ENCODE measurements at places on chromosomes 3 and 15.

DNA sequence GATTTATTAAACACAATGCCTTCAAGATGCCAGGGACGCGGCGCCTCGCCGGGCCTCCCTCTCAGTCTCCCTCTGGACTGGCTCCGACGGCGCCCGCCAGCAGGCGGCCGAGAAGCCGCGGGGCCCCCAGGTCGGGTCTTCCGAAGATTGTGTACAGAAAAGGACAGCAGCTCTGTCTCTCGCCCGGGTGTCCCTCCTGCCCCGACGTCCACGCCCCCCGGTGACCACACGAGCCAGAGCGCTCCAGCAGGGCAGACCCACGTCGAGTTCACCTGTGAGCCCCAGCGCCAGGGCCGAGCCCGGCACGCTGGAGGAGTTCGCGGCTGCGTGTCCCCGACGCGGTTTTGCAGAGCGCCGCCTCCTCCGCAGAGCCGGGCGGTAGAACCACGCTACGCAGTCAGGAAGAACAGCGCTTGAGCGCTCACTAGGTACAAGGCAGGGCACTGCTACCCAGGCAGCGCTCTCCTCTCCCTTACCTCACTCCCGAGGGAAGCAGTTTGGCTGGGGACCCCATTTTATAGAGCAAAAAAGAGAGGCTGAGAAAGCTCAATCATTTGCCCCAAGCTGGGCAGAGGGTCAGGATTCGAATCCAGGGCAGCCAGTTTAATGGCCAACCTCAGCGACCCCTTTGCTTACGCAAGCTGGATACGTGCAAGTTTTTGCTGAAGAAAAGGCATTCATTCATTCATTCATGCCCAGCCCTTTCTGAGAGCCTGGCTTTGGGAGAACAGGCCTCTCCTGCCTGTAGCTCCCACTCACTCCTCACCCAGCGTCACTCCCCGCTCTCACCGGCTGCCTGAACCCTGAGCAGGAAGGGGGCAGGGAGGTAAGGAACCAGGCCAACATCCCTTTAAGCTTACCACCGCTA, 3.0 kb upstream of the TLE3 start:
- DNase-seq: peak; percentile 27

- DNase-seq: no peak
Measured at GRCh38 chr15:92095693-92096092, 242.2 kb downstream of the SLCO3A1 start.

GRCh38 chr15:79430901-79431635, 1.1 kb upstream of the MINAR1 start:
- no peak for DNase-seq

- peak; percentile 52 for DNase-seq
Measured at GRCh38 chr15:57866149-57866736, 159.7 kb downstream of the POLR2M start.

DNA sequence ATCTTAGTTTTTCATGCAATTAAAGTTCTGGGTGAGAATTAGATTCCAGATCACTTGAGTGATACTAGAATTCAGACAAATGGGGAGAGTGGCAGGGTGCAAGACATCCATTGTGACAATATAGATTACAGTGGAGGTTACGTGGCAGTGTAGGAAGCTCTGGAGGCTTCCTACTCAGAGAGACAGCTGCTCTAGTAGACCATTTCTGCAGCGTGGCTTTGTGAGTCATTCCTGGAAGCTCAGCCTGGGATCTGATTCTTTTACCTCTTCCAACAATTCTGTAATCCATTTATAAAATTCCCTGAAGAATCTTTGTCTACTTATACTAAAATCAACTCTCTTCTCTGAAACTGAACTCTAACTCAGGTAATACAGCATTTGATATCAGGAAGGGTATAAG, 90.4 kb upstream of the ASB14 start:
- DNase-seq: no peak

DNA sequence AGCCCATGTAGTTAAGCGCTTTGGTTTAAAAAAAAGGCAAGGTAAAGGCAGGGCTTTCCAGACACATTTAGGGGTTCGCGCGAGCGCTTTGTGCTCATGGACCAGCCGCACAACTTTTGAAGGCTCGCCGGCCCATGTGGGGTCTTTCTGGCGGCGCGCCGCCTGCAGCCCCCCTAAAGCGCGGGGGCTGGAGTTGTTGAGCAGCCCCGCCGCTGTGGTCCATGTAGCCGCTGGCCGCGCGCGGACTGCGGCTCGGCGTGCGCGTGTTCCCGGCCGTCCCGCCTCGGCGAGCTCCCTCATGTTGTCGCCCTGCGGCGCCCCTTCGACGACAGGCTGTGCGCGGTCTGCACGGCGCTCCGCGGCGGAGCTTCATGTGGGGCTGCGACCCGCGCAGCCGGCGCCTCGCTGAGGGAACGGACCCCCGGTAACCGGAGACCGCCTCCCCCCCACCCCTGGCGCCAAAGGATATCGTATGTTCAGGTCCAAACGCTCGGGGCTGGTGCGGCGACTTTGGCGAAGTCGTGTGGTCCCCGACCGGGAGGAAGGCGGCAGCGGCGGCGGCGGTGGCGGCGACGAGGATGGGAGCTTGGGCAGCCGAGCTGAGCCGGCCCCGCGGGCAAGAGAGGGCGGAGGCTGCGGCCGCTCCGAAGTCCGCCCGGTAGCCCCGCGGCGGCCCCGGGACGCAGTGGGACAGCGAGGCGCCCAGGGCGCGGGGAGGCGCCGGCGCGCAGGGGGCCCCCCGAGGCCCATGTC, 927 bp downstream of the SMAD6 start:
- DNase-seq: no peak

DNA sequence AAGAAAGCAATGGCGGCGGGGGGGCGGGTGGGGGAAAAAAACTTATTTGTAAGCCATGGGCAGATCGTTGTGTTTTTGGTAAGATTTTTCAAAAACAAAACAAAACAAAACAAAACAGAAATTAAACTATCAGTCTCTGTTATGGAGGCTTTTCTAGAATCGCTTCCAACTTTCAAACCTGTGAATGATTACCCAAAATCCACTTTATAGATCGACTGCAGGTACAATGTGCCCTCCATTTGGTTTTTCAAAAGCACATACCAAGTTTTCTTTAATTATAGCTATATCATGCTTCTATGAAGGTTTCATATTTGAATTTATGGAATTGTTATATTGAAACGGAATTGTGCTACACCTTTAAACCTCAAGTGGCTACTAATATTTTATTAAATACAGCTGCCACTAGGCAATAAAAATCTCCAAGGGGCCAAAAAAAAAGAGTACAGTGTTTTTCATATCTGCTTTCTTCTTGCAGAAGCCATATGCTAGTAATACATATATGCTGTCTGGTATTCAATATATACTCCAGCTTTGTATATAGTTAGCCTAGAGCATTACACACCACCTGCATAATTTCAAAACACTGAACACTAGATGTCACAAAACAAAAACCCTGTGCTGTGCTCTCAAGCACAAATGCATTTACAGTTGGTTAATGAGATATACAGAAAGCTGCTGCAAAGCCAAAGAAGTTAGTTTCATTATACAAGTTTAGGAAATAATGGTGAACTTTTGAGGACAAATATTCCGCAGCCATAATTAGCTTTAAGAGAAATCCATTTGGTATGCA, 683.8 kb upstream of the NR2F2 start:
- no peak for DNase-seq

DNA sequence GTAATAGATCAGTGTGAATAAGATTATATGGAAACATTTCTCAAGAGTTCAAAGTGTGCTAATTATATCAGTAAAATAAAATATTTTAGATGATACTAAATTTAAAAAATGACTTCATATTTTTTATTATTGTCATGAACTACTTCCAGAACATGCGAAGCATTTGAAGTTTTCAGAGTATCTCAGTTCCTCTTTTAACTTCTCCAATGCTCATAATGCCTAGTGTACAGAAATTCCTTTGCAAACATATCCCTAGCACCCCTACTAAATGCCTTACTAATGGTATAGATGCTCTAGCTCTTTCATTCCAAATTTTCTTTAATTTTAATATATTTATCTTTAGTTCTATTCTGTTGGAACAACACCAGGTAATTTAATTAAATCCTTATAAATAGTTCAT, 580.4 kb downstream of the CADM2 start:
- no peak for DNase-seq

GRCh38 chr3:138863776-138864113, 29.0 kb upstream of the PIK3CB start:
- DNase-seq: no peak

GRCh38 chr3:187292181-187292580, 644 bp upstream of the MASP1 start:
- no peak for DNase-seq

DNA sequence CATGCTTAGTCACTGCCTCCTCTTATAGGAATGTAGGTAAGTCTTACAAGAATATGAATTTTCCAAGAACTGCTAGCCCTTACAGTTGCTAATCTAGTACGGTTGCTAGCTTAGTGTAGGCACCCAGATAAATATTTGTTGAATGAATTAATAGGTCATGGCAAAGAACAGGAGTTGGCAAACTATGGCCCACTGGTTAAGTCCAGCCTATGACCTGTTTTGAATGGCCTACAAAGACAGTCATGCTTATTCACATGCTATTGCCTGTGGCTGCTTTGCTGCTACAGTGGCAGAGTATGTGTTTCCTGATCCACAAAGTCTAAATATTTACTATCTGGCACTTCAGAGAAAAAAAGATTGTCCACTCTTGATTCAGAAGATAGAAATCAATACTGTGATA, 631.8 kb downstream of the AGBL1 start:
- DNase-seq: no peak

GRCh38 chr3:171347301-171348039, 112.7 kb downstream of the TNIK start:
- DNase-seq: no peak

DNA sequence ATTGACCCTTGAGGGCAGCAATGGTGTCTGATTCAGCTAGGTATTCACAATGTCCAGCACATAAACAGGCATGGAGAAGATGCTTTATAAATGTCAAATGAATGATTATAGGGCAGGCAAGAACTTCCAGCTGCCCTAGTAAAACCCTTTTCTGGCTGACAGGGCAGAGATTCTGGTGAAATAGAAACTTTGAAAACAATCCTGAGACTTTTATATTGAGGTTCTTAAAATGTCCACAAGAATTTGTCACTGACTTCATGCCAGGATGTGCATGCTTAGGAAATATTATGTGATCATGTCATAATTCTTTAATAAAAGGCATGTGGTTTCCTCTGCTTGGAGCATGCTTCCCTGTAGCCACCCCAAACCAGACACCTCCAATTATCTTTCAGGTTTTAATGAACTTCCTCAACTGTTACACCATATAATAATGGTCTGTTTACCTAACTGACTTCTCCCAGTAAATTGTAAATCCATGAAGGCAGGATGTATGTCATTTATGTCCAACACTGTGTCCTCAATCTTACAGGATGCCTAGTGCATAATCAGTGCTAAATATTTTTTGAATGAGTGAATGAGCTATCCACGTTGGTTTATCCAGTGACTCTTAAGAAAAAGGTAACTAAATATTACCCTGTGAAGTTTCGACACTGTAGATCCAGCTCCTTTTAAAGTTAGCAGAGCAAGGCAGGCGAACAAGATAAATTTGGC, 43.4 kb upstream of the CLRN1 start:
- no peak for DNase-seq

DNA sequence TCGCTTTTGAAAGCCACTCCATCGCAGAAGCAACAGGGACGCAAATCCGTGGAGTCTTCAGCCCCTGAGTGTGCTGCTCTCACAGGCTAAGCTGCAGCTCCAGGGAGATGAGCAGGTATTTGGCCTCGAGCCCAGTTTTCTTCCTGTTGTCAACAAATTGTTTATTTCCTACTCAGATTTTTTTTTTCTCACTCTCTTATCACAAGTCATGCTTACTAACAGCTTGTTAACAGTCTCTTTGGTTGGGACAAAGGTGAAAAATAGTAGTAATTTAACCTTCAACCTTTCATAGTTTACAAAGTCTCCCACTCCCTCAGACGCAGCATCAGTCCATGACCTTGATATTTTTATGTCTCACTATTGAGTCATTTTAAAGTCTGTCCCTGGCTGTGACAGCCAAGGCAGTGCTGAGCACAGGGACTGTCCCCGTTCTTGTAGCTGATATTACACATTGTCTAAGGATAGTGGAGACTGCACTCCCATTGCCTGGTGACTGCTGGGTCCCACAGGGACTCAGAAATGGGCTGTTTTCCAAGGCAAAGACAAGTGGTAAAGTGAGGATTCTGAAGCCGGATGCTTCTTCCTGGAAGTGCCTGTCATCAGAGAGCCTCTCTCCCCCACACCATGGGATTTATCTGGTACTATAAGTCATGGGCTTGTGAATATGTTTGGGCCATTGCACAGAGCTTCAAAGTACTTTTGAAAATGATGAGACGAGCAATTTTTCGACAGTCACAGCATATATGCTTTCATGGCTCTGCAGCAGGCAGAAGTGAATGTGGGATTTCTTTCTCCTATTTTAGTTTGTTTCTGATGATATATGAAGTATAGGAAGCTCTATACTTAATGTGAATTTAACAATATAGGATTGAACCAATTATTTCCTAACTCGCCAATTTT, 59.8 kb upstream of the UNC13C start:
- DNase-seq: no peak

DNA sequence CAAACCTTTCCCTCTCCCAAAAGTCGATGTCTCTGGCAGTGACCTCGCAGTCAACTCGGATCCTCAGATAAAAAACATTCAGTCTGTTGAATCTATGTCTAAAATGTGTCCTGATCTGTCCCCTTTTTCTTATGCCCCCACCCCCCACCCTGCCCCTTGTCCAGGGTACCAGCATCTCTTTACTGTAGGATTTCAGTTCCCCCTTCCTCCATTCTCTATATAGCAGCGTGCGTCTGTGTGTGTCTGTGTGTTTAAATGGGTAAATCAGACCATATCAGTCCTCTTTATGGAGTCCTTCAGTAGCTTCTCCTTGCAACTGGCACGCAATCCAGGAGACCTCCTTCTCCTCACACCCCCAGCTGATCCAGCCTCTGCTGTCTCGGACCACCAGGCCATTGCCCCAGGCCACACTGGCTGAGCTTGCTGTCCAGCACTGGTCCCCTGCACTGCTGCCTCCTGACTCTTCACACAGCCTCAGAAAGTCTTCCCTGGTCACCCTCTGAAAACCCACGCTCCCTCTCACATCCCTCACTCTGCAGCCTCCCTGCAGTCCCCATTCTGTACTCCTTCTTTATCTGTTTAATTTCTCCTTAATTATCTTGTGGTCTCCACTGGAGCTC, 1.5 kb downstream of the LRRK1 start:
- DNase-seq: no peak

- DNase-seq: no peak
Measured at GRCh38 chr3:196292286-196292923, 4.9 kb upstream of the PCYT1A start.

- no peak for DNase-seq
Measured at GRCh38 chr3:45654397-45654944, 34.7 kb upstream of the SACM1L start.

- DNase-seq: no peak
Measured at GRCh38 chr3:54780336-54780735, 147.5 kb downstream of the LRTM1 start.

DNA sequence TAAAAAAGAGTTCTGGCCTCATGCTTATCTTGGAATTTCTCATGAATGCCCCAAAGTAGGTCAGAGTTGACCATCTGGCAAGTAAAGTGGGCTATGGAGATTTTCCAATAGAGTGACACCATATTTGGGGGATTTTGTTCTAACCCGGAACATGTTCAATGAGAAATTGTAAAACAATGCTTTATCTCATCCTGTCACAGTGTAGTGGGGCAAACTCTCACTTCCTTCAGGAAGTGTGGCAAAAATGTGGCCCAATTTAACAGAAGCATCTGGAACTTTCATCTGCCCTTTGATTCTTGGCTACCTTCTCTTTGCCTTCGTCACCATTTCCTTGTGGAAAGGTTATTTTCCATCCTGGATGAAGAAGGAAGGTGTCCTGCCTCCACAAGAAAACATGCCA, 70.8 kb downstream of the ADAMTS9 start:
- no peak for DNase-seq

Data from HCT116 (cell line).